ENCODE measurements at places on chromosomes 13 and 19.
A peak's percentile ranks its signal among the peaks of the same experiment; 100 is the strongest.

- no peak for DNase-seq
Observed at GRCh38 chr19:31498781-31499180, 149.5 kb upstream of the TSHZ3 start.

DNA sequence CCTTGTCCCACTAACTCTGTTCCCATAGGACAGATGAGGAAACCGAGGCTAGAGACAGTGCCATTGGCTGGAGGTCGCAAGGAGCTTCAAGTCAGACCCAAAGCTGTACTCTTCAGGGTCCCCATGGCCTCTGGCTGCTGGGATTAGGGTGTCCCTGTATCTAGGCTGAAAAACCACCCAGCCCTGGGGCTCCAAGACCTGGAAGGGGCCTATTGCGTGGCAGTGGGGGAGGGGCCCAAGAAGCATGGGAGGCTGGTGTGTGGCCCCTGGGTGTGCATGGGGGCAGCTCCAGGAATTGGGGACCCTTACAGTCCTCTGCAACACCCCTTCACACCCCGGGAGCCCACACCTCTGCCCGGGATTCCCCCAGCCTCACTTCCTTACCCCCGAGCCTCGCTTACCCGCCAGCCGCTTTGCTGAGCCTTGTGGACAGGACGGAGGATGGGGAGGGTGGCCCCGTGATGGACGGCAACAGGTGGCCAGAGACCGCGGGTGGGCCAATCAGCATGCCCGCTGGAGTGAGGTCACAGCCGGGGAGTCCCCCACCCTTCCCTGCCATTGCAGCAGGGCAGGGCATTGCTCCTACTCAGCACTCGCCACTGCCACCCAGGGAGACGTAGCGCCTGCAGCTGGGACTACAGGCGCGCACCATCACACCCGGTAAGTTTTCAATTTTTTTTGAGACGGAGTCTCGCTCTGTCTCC, at the start of gene JSRP1:
TSS of gene JSRP1 (minus strand) at position 436 of the 704 bp plus-strand sequence. CDS start 1,103 bp downstream, outside the sequence.
- DNase-seq, result no peak

DNA sequence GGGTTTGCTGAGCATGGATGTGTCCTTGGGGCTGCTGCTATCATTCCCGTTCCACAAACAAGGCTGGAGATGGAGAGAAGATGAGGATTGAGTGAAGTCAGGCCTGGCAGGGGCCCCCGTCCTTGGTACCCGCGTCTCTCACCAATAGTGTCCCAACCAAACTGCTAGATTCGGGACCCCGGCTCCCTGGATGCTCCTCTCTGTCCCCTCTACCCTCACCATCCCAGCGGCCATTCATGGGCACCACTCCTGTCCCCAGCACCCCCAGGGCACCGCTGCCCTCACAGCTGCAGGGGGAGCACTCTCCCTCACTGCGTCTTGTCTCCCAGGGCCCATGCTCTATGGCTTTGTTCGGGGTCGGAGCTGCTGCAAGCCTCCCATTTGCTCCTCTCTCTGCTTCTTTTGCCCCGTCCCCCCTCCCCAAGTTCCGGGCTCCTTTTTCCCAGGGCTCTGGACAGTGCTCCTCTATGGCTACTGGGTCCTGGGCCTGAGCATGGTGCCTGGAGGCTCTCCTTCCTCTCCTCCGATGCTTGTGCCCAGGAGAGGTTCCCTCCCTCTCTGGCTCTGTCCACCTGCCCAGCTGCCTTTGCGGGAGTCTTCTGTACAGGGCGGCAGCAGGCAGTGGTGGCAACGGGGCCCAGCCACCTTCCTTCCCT, 219.5 kb downstream of the TEX29 start:
- no peak for DNase-seq

DNA sequence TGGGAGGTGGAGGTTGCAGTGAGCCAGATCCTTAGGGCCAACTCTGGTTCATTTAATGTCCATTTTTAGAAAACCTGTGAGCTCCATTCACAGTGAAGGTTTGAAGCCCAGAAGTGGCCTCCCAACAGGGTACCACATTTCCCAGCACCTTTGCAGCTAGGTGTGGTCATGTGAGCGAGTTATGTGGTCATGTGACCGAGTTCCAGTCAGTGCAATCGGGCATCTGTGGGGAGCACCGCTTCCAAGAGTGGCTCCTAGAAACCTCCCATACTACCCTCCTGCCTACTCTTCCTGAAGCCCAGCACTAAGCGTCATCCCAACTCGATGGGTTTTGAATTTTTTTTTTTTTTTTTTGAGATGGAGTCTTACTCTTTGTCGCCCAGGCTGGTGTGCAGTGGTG, 663 bp upstream of the PLA2G4C start:
- DNase-seq, result no peak

GRCh38 chr13:51599444-51600176, 15.3 kb downstream of the WDFY2 start:
- DNase-seq, result no peak

- DNase-seq, result peak; percentile 18
Observed at GRCh38 chr19:41811036-41811435, 14.6 kb downstream of the CEACAM3 start.

- no peak for DNase-seq
Observed at GRCh38 chr19:7456964-7457541, 31.8 kb downstream of the PEX11G start.

- no peak for DNase-seq
Observed at GRCh38 chr13:45332831-45333219, 8.2 kb downstream of the TPT1 start.
